ENCODE measurements at places on chromosomes 6 and 20. TPM values are rescaled to one million over a fixed set of nuclear protein-coding genes. Genes with fewer than 3 reads are reported as not detected.

The RFX6 gene
- not detected for total RNA-seq

The CEP162 gene
- total RNA-seq, result 3.4 TPM

The CSNK2A1 gene
- total RNA-seq, result 242 TPM

The PCSK2 gene
- total RNA-seq, result not detected

DNA sequence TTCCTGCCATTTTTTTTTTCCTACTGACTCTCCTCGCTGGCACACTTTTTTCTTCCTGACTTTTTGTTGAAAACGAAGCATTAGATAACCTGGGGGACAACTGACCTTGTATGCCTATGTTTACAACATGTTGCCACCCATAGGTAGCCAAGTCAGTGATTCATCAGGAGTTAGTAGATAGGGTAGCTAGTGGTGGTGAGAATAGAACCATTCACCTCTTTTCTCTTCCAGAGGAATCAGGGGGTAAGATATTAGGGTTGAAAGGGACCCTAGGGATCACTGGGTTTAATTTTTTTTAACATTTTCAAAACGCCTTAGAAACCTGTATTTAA lies 427.9 kb upstream of the FLRT3 start:
- DNase-seq, result peak; percentile 26

The ERMARD gene
- total RNA-seq, result 25.8 TPM

DNA sequence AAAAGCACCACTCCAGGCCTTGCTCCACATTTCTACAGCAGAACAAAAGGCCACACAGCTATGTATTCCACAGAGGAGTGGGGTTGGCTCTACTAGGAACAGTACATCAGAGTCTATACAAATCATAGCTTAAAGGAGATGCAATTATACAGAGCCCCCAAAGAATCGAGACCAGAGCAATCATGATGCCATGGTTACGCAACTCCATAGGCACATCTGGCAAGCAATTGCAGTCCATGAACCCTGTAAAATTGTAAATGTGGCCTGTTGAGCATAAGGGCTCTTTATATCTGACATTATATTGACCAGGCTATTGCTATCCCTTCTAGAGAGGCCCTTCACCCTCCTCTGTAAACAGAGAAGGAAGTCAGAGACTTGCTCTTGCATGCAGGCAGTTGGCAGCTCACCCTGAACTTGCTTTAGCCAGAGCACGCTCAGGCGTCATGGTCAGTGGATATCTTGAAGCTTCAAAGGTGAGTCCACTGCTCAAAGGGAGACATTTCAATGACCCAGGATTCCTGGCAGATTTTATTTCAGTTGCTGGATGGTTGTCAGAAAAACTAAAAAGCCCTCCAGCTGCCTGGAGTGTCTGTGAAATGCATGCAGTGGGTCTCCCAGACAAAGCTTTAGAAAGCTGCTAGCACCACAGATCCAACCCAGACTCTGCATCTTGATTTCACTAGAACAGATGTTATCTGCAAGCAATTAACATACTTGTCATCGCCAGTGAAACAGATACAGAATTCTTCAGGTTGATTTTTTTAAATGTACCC lies 357.2 kb downstream of the CENPW start:
- no peak for DNase-seq

The ID4 gene
- 2.8 TPM for total RNA-seq

- DNase-seq, result no peak
Observed at GRCh38 chr6:137846772-137847313, 20.2 kb upstream of the TNFAIP3 start.

GRCh38 chr20:10523443-10523842 lies 88.3 kb downstream of the SLX4IP start:
- DNase-seq, result peak; percentile 36

The APCDD1L gene
- total RNA-seq, result not detected

DNA sequence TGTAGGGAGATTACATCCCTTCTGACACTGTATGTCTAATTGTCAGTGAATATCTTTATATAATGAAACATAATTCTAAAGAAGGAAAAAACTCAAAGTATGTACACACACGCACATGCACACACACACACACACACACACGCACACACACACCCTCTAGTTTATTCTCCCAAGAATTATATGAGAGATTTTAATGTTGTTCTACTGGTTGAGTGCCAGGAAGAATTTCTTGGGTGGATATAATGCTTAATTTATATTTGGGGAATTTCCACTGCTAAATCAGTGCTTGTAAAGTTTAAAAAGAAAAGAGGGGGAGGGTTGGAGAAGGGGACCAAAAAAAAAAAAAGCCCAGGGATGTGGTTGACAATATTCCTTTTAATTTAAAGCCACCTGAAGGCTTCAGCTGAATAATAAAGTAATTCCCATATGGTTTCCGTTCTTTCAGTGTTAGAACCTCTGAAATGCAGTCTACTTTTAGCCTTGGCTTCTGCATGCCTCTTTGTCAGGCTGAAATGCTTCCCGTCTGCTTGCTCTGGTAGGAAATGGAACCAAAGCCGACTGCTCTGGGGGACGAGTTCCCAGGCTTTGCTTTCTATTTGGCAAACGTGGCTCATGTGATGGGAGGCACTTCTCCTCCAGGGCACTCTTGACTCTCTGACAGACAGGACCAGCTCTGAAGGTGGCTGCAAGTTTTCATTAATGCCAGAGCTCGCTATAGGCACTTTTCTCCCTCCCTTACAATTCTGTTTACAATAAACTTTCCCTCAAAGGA lies 225.4 kb downstream of the PRL start:
- DNase-seq, result peak; percentile 21

The RIPPLY2 gene
- not detected for total RNA-seq

- DNase-seq, result no peak
Observed at GRCh38 chr6:1326535-1327121, 14.7 kb downstream of the FOXQ1 start.

DNA sequence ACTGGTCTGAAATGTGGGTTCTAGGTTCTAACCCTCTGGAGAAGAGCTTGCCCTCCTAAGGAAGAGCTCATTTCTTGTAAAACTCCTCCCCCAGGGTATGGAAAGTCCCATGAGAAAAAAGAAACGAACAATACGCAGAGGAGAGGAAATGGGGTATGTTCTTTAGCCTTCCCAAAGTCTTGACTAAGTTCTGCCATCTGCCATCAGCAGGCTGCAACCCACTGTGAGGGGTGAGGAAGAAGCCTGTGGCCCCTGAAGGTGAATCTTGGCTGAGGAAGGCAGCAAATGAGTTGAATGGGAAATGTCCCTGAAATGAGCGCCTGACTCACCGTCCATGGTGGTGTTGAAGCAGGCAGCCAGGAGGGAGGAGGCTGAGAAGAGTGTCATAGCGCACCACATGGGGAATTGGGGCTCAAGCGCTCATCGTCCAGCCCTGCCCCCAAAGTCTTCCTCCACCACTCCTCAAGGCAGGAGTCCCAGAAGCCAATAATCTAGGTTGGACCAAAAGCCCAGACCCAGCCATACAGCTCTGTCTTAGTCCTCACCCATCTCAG lies 10.4 kb upstream of the MATN4 start:
- DNase-seq, result no peak

The TAGAP gene
- total RNA-seq, result under 0.01 TPM

Measured in bronchial epithelial cell (primary cell).